Endothelial cell (in vitro differentiated cells): ENCODE measurements at places on chromosomes 16 and 17. TPM values are rescaled to one million over a fixed set of nuclear protein-coding genes. Genes with fewer than 3 reads are reported as not detected.
A peak's percentile ranks its signal among the peaks of the same experiment; 100 is the strongest.

PERCC1 gene
- total RNA-seq, result not detected

GRCh38 chr17:41848788-41849187, 11.2 kb downstream of the KLHL10 start:
- no peak for DNase-seq
- no peak overlapping the region for H3K27ac ChIP-seq
- no peak overlapping the region for H3K4me3 ChIP-seq
- no peaks in the 10 kb centered on the region for H3K27me3 ChIP-seq

FOXF1 gene
- total RNA-seq, result 0.69 TPM

DNA sequence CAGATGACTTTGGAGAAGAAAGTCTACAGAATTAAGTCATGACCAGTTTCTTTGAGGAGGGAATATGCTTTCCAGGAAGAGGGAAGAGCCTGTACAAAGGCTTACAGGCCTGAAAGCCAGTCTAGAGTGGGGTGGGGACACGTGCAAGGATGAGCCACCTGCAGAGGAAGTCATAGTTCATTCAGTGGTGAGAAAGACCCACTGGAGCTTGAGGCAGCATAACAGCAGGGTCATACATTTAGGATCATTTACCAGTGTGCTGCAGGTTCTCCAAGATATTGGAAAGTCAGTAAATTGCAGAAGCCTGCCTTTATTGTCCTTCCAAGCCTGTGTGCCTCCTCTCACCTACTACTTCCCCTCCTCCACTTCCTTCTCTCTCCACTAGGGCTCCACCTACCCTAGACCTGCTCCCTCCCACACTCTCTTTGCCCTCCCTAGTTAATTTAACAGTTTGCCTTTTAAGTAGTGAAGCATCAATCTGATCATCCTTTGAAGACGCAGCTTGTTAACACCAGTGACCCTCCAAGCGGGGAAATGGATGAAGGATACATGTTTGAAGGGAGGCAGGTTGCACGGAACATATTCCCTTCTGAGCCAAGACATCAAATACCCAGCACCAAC, 40.2 kb downstream of the CDRT15 start:
- H3K4me1 ChIP-seq, result peaks cover 16% of the 10 kb centered on the region
- no peaks in the 10 kb centered on the region for H3K27me3 ChIP-seq
- H3K36me3 ChIP-seq, result no peaks in the 10 kb centered on the region
- no peak overlapping the region for H3K27ac ChIP-seq
- no peak overlapping the region for H3K4me3 ChIP-seq

GRCh38 chr16:21628772-21629171, 23.6 kb downstream of the IGSF6 start:
- peak overlapping the region; percentile 76 for H3K4me3 ChIP-seq
- H3K4me1 ChIP-seq, result peaks cover 26% of the 10 kb centered on the region
- peaks cover 30% of the 10 kb centered on the region for H3K36me3 ChIP-seq
- DNase-seq, result no peak
- no peak overlapping the region for H3K27ac ChIP-seq

OTOA gene
- not detected for total RNA-seq

DNA sequence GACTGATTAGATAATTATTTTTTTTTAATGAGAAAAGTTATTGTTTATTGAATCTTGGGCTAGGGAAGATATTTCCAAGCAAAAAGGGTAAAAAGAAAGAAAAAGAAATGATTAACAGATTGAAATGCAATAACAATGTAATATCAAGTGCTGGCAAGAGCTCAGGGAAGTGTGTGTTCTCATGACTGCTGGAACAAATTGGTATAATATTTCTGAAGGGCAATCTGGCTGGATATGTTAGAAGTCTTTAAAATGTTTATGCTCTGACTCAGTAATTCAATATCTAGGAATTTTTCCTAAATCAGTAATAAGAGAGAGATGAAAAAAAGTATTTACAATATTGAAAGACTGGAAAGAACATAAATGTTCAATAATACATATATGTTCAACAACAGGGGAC, 7.6 kb upstream of the ZNF624 start:
- H3K27me3 ChIP-seq, result no peaks in the 10 kb centered on the region
- H3K4me1 ChIP-seq, result no peaks in the 10 kb centered on the region
- peaks cover 5% of the 10 kb centered on the region for H3K36me3 ChIP-seq
- H3K4me3 ChIP-seq, result no peak overlapping the region
- no peak overlapping the region for H3K27ac ChIP-seq

GRCh38 chr16:75065521-75066149, 50.9 kb downstream of the LDHD start:
- H3K27ac ChIP-seq, result no peak overlapping the region
- peaks cover 5% of the 10 kb centered on the region for H3K27me3 ChIP-seq
- no peak overlapping the region for H3K4me3 ChIP-seq
- DNase-seq, result no peak
- H3K4me1 ChIP-seq, result peaks cover 49% of the 10 kb centered on the region

UNC119 gene
- 47.2 TPM for total RNA-seq

PCGF2 gene
- total RNA-seq, result 79.4 TPM

DNA sequence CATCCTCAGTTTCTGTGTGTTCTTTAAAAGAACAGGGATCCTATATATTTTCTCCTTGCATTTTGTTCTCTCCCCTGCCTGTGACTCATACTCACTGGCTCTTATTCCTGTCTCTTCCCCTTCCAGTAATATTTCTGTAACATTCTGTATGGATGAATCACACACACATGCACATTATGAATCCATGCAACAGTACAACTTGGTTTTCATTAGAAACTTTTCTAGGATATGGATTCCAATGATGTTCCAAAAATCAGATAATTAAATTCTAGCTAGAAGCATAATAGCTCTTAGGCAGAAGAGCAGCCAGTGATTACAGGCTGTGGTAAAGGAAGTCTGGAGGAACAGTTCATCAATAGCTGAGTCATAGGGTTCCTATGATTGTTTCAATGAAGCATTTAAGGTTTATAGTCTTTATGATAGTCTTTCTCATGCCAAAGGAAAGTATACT, 119.6 kb upstream of the PMFBP1 start:
- H3K27me3 ChIP-seq, result no peaks in the 10 kb centered on the region
- H3K36me3 ChIP-seq, result no peaks in the 10 kb centered on the region
- no peak overlapping the region for H3K27ac ChIP-seq
- DNase-seq, result no peak

ZNF652 gene
- 36.0 TPM for total RNA-seq

WNK4 gene
- total RNA-seq, result 8.9 TPM

DNA sequence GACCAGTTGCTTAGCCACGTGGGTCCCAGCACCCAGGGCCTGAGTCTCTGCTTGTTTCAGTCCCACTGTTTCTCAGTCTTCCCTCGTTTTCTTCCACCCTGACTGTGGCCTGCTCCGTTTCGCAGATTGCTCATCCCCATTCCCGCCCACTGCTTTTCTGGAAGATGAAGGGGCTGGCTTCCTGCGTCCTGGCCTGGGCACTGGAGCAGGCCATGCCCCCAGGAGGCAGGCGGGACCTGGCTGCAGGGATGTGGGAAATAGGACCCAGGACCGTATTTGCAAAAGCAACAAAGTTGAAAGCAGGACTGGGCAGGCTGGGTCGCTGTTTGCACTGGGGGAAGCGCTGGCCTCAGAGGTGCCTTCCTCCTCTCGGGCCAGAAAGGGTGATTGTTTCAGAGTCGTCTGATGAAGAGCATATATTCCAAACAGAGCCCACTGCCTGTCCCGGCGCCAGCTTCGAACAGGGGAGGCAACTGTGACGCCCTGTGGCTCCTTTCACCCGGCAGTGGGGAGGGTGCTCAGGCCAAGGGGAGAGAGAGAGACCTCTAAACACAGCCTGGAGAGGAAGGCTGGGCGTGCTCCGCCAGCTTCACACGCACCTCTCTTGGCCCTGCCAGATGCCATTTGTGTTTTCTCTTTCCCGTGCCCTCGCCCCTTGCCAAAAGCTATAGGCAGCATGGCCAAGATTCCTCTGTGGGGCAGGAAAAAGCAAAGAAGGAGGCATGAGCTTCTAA, 108.6 kb downstream of the CMIP start:
- no peak overlapping the region for H3K4me3 ChIP-seq
- no peak overlapping the region for H3K27ac ChIP-seq
- DNase-seq, result no peak
- peaks cover 11% of the 10 kb centered on the region for H3K36me3 ChIP-seq
- peaks cover 6% of the 10 kb centered on the region for H3K27me3 ChIP-seq
- peaks cover 51% of the 10 kb centered on the region for H3K4me1 ChIP-seq

TPSB2 gene
- not detected for total RNA-seq

DNA sequence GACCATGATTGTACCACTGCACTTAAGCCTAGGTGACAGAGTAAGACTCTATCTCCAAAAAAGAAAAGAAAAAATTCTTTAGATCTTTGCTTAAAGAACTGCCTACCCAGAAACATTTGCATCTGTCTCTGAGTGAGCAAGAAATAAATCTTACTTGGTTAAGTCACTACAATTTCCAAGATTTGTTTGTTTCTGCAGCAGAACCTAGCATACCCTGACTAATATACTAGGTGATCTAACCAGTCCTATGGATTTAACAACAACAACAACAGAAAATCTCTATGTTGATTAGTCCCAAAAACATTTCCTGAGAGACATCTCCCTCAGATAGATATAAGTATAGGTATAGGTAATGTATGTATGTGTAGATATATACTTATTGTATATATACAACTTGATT, 549.3 kb upstream of the PSMD7 start:
- no peak for DNase-seq
- no peaks in the 10 kb centered on the region for H3K36me3 ChIP-seq
- H3K27ac ChIP-seq, result no peak overlapping the region
- no peak overlapping the region for H3K4me3 ChIP-seq
- no peaks in the 10 kb centered on the region for H3K27me3 ChIP-seq

OXLD1 gene
- 22.4 TPM for total RNA-seq

DNA sequence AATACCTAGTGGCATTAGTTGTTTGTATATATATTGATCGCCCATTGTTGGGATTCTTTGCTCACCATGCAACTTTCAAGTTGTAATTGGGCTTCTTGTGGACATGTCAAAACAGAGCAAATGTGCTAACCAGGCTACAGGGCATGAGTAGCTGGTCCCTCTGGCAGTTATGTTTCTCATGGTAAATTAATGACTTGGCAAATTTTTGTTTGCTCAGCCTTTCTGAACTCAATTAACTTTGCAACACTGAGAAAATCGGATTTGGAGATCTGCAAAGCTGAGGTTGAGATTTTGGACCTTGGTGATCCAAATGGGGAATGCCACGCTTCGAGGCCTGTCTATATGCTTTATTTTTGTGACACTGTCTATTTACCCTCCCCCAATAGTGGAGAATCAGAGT, 138.5 kb upstream of the PIRT start:
- H3K4me1 ChIP-seq, result no peaks in the 10 kb centered on the region
- peaks cover 4% of the 10 kb centered on the region for H3K36me3 ChIP-seq
- DNase-seq, result no peak
- no peak overlapping the region for H3K27ac ChIP-seq
- H3K27me3 ChIP-seq, result peaks cover 1% of the 10 kb centered on the region

- H3K4me3 ChIP-seq, result no peak overlapping the region
- H3K27ac ChIP-seq, result no peak overlapping the region
- peaks cover 43% of the 10 kb centered on the region for H3K4me1 ChIP-seq
- peaks cover 11% of the 10 kb centered on the region for H3K27me3 ChIP-seq
These were observed 5.3 kb upstream of the DNAH2 start for GRCh38 chr17:7712111-7712771.

GRCh38 chr17:1940810-1941185, 84.3 kb downstream of the RTN4RL1 start:
- peaks cover 4% of the 10 kb centered on the region for H3K27me3 ChIP-seq
- no peaks in the 10 kb centered on the region for H3K4me1 ChIP-seq
- H3K27ac ChIP-seq, result no peak overlapping the region
- no peaks in the 10 kb centered on the region for H3K36me3 ChIP-seq
- DNase-seq, result no peak

- no peaks in the 10 kb centered on the region for H3K36me3 ChIP-seq
- H3K4me3 ChIP-seq, result no peak overlapping the region
- no peak overlapping the region for H3K27ac ChIP-seq
- no peak for DNase-seq
- no peaks in the 10 kb centered on the region for H3K4me1 ChIP-seq
- peaks cover 2% of the 10 kb centered on the region for H3K27me3 ChIP-seq
These were observed 6.1 kb upstream of the SPN start for GRCh38 chr16:29656688-29657523.

- no peaks in the 10 kb centered on the region for H3K4me1 ChIP-seq
- peaks cover 2% of the 10 kb centered on the region for H3K27me3 ChIP-seq
- no peaks in the 10 kb centered on the region for H3K36me3 ChIP-seq
- H3K27ac ChIP-seq, result no peak overlapping the region
- no peak overlapping the region for H3K4me3 ChIP-seq
These were observed 78.4 kb downstream of the TRIM37 start for GRCh38 chr17:59028328-59028727.

DNA sequence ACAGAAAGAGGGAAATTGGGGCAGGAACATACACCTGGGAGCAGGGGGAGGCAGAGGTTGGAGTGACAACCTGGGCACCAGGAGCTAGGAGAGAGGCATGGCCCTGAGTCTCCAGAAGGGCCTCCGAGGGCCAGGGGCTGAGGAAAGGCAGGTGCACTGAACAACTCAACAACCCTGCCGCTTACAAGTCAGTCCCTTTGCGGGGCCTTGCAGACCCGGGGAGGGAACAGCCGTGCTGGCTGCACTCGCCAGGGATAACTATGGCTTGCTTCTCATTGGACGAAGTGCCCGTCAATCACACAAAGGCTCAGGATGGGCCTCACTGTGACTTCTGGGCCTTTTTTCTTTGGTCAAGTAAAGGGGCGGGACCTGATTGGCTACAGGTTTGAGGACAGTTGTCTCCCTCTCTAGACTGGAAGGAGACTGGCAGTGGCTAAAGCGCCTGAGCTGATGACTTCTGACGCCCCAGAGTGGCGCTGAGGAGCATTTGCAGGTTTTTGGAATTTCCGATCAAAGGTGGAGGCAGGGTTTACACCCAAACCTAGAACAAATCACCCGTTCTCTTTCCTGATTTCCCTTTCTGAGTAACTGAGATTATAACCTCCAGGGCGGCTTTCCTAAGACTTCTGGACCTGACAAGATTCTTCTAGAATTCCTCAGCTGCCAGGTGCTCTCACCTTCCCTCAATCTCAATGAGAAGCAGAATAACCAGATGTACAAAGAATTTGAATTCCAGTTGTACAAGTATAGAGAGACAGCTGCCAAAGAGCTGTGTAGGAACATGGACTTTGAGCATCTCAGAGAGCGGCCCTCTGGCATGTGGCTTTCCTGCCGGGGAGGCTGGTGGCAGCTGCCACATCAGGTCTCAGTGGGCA, 27.6 kb upstream of the ST6GALNAC2 start:
- no peak overlapping the region for H3K4me3 ChIP-seq
- DNase-seq, result no peak
- H3K36me3 ChIP-seq, result peaks cover 9% of the 10 kb centered on the region
- no peak overlapping the region for H3K27ac ChIP-seq
- H3K27me3 ChIP-seq, result peaks cover 1% of the 10 kb centered on the region

DNA sequence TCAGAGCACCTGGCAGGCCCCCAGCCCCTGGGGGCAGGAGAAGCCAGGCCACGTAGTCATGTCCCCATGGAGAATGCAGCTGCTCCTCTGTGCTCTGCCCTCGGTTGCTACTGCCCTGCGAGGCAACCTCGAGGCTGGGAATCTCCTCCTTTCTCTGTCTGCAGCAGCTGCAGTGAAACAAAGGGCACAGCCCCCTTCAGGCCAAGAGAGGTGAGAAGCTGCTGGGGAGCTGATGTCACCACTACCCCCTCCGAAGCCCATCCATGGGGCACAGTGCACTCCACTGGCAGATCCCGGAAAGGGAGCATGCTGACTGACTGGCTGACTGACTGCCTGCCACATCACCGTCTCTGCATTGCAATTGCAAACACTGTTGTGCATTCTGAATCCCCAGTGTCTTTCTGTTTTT, 103.7 kb downstream of the GRIN2A start:
- no peaks in the 10 kb centered on the region for H3K4me1 ChIP-seq
- peaks cover 1% of the 10 kb centered on the region for H3K27me3 ChIP-seq
- no peaks in the 10 kb centered on the region for H3K36me3 ChIP-seq
- DNase-seq, result peak; percentile 5
- no peak overlapping the region for H3K4me3 ChIP-seq
- H3K27ac ChIP-seq, result no peak overlapping the region
